Stimulated activated CD8-positive, alpha-beta memory T cell treated with anti-CD3 and anti-CD28 coated beads, Interleukin-4, amount 100 ng/mL, for 4 hours (primary cell): ENCODE measurements at places on chromosomes 16 and 17.

DNA sequence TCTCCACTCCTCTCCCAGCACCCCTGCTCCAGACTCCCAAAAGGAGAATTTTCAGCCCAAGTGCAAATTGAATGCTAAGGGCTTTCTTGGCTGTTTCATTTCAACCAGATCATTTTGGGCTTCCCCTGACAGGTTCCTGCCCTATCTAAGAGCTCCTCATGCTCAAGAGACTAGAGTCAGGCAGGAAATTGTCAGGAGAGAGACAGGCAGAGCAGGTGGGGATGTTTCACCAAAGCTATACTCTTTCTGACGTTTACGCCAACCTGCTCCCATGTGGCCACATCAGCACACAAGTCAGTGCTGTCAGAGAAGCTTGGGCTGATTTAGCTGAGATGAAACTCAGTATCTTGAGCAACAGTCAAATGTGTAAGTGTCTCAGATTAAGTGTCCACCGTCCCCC lies 31.4 kb downstream of the HIC1 start:
- no peak for DNase-seq

GRCh38 chr17:55513885-55514590 lies 2.8 kb upstream of the SMIM36 start:
- peak; percentile 58 for DNase-seq

DNA sequence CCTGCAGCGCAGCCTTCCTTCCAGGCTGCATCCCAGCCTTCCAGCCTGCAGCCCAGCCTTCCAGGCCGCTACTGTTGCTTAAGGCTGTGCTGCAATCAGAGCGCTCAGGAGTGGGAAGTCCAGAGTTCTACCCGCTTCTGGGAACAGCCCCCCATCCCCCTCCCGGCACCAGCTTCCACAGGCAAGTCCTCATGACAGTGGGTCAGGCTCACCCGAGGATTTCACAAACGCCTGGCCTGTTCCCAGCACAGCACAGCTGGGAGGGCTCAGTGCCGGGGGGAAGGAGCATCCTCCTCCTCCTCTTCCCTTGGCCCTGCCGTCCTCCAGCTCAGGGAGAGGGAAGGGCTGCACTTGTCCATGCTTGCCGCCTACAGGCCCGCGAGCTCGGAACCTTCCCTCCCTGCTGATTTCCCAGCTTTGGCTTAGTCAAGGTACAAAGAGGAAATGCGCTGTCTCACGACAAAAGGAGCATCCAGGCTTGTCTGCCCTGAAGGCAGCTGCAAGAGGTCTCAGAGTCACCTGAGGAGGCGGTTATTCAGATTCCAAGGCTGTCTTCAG lies 8.3 kb downstream of the SOCS3 start:
- no peak for DNase-seq

DNA sequence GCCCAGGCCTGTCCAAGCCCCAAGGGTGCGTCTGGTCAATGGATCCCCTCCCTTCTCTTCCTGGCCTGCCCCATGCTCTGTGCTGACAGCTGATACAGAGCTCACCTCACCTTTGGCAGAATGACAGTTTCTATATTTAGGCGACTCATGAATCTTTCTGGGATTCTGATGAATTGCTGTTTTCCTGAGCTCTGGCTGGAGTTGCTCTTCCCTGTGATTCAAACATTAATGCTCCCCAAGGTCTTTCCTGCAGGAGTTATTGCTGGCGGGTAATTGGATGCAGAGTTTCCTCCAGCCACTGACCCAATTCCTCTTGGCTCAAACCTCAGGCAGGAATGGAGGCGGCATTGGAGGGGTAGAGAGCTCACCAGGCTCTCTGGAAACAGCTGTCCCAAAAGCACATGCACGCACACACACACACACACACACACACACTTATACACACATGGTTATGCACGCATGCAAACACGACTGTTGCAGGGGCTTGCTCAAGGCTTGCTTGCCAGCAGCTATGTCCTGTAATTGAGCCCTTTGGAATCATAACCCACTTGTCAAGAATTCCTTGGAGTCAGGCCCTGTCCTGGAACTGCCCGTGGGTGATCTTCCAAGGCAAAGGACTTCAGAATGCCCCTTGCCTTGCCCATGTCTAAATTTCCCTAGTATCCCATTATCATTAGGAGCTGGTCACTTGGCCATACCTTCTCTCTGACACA lies 128.8 kb downstream of the ASIC2 start:
- DNase-seq, result no peak

DNA sequence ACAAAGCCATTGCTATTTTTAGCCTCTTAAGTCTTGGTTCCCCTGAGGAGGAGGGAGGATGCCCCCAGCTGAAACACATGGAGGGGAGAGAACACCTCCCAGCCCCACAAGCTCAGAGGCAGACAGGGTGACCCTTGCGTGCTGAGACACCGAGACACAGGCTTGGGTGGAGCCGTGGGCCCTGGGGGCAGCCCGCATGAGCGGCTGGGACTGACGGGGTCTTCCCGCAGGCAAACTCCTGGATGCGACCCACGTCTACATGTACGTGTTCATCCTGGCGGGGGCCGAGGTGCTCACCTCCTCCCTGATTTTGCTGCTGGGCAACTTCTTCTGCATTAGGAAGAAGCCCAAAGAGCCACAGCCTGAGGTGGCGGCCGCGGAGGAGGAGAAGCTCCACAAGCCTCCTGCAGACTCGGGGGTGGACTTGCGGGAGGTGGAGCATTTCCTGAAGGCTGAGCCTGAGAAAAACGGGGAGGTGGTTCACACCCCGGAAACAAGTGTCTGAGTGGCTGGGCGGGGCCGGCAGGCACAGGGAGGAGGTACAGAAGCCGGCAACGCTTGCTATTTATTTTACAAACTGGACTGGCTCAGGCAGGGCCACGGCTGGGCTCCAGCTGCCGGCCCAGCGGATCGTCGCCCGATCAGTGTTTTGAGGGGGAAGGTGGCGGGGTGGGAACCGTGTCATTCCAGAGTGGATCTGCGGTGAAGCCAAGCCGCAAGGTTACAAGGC lies 9.8 kb downstream of the SLC16A3 start:
- no peak for DNase-seq
